AG04449 (cell line): ENCODE measurements at places on chromosomes 1 and 21.

DNA sequence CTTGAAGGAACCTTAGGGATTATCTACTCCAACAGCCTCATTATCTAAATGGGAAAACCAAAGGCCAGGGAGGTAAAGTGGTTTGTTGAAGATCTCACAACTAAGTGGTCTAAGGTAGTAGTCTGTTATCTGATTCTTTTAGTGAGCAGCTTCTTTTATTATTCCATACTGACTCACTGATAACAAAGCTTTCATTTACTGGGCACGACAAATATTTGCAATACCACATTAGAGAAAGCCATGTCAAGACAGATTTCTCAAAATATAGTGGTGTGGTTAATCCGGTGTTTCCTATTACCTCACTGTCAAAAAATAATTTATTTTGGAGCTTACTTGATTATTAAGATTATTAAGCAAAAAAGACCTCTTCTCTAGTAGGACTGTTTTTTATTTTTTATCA, 369.1 kb downstream of the S1PR1 start:
- DNase-seq: no peak

DNA sequence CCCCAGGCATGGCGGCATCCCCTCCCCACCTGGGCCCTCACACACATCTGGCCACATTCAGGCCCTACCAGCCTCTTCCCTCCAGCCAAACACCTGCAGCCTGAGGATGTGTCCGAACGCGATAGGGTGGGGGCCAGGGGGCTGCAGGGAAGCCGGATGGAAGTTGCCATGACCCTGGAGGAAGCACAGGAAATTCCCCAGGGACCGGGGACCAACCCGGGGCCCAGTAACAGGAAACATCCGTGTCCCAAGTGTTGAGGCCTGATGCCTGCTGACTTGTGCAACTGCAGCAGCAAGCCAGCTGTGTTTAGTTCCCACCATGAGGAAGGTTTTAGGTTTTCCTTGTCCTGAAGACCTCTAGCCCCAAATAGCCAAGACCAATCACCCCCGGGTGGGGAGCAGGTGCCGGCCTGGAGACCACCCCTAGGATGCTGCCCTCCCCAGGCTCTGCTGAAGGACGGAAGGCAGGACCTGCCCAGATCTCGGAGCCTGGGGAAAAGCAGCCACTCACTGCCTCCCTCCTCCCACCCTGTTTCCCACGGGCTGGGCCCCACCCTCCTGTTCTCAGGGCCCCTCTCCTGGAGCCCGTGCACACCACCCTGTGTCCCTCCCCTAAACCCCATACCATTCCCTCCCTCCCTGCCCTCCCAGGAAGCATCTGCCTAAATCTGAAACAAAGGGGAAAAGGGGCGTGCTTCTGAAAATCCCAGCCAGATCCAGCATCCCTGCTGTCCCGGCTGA, 29.8 kb downstream of the MEGF6 start:
- no peak for DNase-seq

GRCh38 chr1:65263286-65263685, 46.1 kb upstream of the DNAJC6 start:
- no peak for DNase-seq

DNA sequence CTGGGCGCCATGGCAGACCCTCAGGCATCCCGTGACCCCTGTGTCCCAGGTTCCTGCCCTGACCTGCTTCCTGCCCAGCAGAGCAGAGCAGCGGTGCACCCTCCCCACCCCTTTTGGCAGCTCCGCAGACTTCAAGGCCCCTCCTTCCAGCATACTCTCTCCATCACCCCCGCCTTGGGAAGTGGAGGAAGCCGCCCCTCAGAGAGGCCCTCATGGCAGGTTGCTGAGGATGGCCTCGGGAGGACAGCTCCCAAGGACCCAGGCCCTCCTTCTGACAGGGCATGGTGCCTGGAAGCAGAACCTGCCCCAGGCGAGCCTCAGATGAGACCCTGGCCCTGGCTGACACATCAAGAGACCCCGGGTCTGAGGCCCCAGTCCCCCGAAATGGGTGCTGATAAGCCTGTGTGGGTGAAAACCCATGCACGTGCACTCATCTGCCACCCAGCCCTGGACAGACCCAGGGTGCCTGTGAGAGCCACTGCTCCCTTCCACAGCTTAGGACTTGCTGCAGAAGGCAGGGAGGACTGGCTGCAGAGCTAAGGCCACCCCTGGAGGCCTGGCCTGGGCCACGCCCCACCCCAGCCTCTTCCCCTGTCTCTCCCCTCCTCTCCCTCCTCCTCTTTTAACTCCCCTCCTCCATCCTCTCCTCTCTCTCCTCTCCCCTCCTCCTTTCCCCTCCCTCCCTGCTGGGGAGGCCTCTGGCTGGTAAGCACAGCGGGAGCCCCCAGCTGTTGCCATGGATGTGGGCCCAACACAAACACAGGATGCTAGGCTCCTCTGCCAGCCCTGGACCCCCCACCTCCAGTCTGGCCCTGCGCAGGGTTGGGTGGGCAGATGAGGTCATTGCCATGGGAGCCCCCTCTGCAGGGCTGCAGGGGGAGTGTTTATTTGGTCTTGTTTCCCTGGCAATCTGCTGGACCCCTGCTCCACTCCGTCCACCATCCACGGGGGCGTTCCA, 33.7 kb downstream of the WNT9A start:
- no peak for DNase-seq

- no peak for DNase-seq
Measured at GRCh38 chr1:232620356-232620969, 9.5 kb downstream of the SIPA1L2 start.

- DNase-seq: no peak
Measured at GRCh38 chr1:64343823-64344190, 126.1 kb upstream of the CACHD1 start.

DNA sequence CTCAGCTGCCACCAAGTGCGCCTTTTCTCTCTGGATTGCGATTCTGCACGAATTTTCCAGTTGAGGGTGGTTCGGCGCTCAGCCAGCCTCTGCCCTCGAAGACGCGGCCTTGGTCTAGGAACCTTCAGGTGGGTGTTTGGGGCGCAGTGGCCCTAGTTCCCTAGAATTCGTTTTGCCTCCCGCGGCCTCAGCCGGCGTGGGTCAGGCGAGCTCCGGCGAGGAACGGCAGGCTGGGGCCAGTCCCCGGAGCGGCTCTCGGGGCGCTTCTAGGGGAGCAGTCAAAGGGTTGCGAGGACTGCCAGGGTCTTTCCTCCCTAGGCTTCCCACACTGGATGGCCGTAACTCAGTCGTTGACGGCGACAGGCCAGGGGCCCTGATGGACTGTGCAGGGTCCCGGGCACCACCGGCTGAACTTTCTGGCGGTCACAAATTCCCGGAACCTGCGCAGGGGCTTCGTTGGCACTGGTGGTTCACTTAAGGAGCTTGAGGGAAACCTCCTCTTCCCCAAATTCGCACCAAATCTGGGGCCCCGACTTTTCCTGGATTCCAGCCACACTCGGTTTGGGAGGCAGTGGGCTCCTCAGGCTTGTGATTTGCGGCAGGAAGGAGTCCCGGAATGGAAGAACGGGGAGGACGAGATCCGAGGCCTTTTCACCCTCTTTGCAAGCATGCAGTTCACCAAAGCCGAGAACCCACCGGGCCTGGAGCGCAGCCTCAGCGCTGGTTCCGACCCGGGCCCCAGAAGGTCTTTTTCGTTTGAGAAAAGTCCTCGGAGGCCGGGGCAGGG, 1.2 kb downstream of the DMBX1 start:
- no peak for DNase-seq

DNA sequence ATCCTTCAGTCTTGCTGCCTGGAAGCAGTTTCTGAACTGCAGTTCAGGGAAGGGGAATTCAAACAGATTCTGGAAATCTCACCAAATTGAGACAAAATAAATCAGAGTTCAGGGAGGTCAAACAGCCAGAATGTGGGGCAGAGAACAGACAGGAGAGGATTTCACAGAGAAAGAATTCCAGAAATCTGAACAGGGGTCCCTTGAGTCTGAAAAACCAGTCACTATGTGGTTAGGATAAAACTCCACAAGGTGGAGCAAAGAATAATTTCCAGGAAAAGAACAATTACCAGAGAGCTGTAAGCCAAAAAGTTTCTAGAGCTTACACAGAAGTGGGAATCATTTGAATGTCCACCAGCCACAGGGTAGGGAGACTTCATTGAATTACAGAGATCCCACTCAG, 84.7 kb downstream of the URB2 start:
- DNase-seq: no peak

GRCh38 chr1:16124377-16125087, 31.3 kb downstream of the EPHA2 start:
- no peak for DNase-seq

- DNase-seq: no peak
Measured at GRCh38 chr1:40257313-40257687, 736 bp upstream of the ZMPSTE24 start.

DNA sequence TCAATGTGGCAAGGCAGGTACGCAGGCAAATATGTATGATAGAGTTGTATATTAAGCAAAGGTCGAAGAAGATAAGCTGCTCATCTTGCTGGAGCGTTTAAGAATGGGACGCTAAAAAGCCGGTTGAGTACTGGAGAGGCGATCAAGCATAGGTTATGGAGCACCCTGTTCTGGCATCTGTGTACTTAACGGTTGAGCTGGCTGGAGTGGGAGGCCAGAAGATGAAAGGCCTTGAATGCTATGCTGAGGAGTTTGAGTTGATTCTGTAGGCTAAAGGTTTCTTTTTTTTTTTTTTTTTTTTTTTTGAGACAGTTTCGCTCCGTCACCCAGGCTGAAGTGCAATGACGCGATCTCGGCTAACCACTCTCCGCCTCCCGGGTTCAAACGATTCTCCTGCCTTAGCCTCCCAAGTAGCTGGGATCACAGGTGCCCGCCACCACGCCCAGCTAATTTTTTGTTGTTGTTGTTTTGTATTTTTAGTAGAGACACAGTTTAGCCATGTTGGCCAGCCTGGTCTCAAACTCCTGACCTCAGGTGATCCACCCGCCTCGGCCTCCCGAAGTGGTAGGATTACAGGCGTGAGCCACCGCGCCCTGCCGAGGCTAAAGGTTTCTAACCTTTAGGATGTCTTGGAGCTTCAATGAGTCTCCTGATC, 850 bp upstream of the KHDC4 start:
- no peak for DNase-seq

DNA sequence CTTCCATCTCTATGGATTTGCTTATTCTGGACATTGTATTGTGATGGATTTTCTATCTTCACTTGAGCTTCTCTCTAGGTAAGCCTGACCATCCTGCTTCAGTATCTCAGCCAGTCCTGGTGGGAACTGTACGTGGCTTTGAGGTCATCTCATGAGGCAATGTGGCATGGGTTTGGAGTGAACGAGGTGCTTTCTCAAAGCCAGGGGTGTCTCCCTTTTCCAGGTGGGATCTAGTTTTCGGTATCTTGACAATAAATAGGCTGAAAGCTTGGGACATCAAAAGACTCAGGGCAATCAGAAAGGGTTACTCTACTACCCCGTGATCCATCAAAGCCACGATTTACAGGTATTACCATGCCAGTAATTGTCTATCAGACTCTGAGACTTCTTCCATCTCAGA, 40.8 kb downstream of the AZIN2 start:
- no peak for DNase-seq

DNA sequence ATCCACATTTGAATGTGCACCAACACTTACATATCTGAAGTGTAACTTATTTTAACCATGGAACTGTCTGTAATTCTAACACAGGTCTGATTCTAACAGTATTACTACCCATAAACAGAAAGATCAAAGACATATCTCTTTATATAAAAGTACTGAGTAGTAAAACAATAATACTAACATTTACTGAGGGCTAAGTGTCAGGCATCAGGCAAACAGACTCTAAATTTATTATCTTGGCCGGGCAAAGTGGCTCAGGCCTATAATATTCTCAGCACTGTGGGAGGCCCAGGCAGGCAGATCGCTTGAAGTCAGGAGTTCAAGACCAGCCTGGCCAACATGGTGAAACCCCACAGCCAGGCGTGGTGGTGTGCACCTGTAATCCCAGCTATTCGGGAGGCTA, 85.9 kb downstream of the JAK1 start:
- DNase-seq: no peak
